ENCODE measurements at places on chromosomes 16 and 17. TPM values are rescaled to one million over a fixed set of nuclear protein-coding genes. Genes with fewer than 3 reads are reported as not detected.

SMPD3 gene
- total RNA-seq: 0.40 TPM

ANKRD40CL gene
- total RNA-seq: not detected

TEX19 gene
- 0.09 TPM for total RNA-seq

RASL10B gene
- total RNA-seq: 0.71 TPM

FLOT2 gene
- 111 TPM for total RNA-seq

INTS2 gene
- 29.5 TPM for total RNA-seq

NLRP1 gene
- total RNA-seq: 23.0 TPM

DNASE1L2 gene
- 1.7 TPM for total RNA-seq

TUBB3 gene
- total RNA-seq: 2.6 TPM

USP36 gene
- 128 TPM for total RNA-seq

FSCN2 gene
- total RNA-seq: 0.26 TPM

NXN gene
- 0.28 TPM for total RNA-seq

GIT1 gene
- total RNA-seq: 91.3 TPM

WSCD1 gene
- not detected for total RNA-seq

TMC6 gene
- total RNA-seq: 251 TPM

MARCHF10 gene
- total RNA-seq: not detected

RPH3AL gene
- 3.7 TPM for total RNA-seq

SLC5A2 gene
- total RNA-seq: not detected

ZFP3 gene
- total RNA-seq: 1.9 TPM

- peak; percentile 83 for DNase-seq
Measured at GRCh38 chr17:44110823-44111633, 12.4 kb downstream of the HDAC5 start.

GRCh38 chr17:31308372-31309334 is 5.2 kb downstream of the EVI2B start:
- DNase-seq: no peak

DNA sequence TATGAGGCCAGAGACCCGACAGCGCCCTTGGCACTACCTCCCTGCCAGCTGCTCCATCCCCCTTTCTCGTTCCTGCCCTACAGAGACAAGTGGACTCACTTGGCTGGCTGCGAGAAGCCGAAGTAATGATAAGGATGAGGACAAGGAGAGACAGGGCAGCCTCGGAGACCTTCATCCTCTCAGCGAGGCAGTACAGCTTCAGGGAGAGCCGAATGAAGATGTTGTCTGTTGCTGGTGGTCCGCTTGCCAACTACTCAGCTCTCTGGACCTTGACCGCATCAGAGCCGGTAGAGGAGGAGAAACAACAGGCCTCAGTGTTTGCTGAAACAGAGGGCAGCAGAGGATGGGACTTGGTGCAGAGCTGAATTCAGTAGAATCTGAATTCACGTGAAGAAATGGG is at the start of gene CCL16:
CCL16 (minus strand) TSS at position 252 of the 400 bp plus-strand sequence; CDS start at position 175, 77 bp downstream.
- no peak for DNase-seq

DNA sequence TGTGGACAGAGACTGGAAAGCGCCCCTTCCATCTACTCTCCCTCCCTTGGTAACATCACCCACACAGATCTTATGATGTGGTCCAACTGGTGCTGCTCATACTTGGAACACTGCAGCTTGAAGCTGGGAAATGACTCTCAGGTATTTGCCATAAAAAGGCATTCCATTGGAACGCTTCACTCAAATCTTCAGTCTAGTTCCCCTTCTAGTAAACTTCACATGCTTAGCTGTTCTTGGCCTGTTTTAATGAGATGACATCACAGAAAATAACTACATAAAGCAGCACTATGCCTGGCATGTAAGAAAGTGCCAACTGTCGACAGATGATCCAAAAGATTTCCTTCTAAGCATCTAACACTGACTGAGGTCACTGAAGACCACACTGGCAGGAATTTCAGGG is 9.3 kb downstream of the ZNF263 start:
- DNase-seq: no peak

DNA sequence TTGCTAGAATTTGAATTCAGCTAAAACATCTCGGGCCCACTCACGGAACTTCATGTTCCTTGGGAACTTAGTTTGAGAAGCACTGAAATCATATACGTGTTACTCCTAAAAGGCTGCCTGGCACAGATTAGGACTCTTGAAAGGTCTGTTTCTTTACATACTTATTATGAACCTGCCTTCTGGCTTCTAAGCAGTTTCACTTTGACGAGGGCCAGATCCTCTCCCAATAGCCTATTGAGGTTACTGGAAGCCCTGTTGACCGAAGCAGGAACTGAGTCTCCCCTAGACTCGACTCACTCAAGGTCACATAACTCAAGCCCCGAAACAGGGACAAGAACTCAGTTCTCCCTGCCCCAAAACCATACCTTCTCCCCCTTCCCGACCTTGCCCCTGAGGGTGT is 121.9 kb upstream of the PLCG2 start:
- no peak for DNase-seq

- no peak for DNase-seq
Measured at GRCh38 chr17:34368946-34369500, 6.0 kb upstream of the CCL1 start.

- no peak for DNase-seq
Measured at GRCh38 chr16:17083628-17084027, 387.1 kb downstream of the XYLT1 start.

GRCh38 chr17:58416937-58417299 is 416 bp downstream of the RNF43 start:
- DNase-seq: no peak

DNA sequence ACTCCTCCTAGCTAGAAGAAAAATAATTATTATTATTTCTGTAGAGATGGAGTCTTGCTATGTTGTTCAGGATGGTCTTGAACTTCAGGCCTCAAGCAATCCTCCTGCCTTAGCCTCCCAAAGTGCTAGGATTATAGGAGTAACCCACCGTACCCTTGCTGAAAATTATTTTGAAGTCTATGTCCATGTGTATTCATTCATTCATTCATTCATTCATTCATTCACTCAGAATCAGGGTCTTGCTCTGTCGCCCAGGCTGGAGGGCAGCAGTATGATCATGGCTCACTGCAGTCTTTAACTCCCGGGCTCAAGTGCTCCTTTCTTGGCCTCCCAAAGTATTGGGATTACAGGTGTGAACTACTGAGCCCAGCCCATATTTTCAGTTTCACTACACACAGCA is 4.1 kb downstream of the SLC7A6OS start:
- DNase-seq: no peak

- no peak for DNase-seq
Measured at GRCh38 chr16:89456419-89456959, 33.9 kb downstream of the ANKRD11 start.

GRCh38 chr17:5788266-5788900 is 204.1 kb upstream of the NLRP1 start:
- no peak for DNase-seq

DNA sequence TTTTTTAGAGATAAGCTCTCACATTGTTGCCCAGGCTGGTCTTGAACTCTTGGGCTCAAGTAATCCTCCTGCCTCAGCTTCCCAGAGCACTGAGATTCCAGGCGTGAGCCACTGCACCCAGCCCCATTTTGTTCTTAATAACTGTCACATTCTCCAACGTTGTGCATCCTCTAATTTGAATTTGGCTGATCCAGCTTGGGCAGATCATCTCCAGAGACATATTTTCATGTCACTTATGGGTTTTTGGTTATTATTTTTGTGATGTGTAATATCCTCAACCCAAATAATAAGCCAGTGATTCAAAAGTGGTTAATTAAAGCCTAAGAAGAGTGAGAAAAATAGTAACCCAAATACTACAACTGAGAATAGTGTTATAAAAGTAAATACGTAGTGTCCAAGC is 16.2 kb upstream of the COL1A1 start:
- no peak for DNase-seq

GRCh38 chr17:21500064-21500463 is 123.9 kb downstream of the KCNJ12 start:
- DNase-seq: no peak

DNA sequence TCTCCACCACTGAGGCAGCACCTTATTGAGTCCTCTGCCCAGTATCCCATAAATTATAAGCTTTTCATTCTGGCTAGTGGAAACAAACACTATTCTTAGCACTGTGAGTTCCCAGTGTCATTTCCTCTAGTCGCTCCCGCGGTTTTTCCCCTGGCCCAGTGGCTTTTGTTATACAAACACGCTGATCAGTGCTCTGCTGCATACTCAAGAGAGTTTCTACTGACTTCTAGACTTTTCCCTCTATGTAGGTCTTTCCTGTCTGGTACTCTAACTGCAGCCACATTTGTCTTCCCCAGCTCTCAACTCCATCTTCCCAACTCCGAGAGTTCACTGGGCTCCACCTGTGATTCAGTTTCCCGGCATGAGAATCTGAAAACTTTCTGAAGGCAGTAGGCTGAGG is 556.6 kb upstream of the SALL1 start:
- no peak for DNase-seq

GRCh38 chr17:21160401-21160800 is 33.6 kb downstream of the DHRS7B start:
- DNase-seq: no peak

GRCh38 chr17:49482144-49482817 is 12.8 kb upstream of the NGFR start:
- DNase-seq: no peak

- DNase-seq: no peak
Measured at GRCh38 chr16:52488837-52489289, 58.1 kb downstream of the TOX3 start.

GRCh38 chr16:56422896-56423441 is 2.4 kb downstream of the AMFR start:
- DNase-seq: no peak

- DNase-seq: peak; percentile 67
Measured at GRCh38 chr17:82267575-82268379, 5.7 kb downstream of the CSNK1D start.

Data from activated CD4-positive, alpha-beta T cell treated with anti-CD3 and anti-CD28 coated beads, Interleukin-2, amount 10 ng/mL, durations not matched to agents 24 days and 14 days (primary cell).